Mesothelial cell of epicardium (in vitro differentiated cells): ENCODE measurements at places on chromosomes 3 and 15. TPM values are rescaled to one million over a fixed set of nuclear protein-coding genes. Genes with fewer than 3 reads are reported as not detected.

DNA sequence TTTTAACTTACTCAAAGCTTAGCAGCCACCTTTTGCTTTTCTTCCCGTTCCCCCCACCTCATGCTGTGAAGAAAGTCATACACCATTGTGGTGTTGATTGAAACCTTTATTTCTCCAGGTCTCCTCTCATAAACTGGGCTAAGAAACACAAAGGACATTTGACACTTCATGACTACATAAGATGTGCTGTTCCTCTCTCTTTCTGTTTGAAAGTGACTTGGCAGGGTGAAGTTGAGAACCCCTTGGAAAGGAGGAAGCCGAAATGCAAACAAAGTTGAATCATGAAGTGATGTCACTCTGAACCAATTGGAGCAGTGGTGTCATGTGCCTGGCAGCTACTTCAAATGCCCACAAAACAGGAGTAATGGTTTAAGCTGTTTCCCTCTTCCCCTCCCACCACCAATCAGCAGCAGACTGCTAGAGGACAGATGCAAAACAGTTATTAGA is 174.7 kb downstream of the IGF1R start:
- DNase-seq: no peak

GRCh38 chr15:46266661-46267060 is 631.8 kb downstream of the SQOR start:
- DNase-seq: no peak

- no peak for DNase-seq
Measured at GRCh38 chr3:15679306-15679705, 77.8 kb downstream of the BTD start.

DNA sequence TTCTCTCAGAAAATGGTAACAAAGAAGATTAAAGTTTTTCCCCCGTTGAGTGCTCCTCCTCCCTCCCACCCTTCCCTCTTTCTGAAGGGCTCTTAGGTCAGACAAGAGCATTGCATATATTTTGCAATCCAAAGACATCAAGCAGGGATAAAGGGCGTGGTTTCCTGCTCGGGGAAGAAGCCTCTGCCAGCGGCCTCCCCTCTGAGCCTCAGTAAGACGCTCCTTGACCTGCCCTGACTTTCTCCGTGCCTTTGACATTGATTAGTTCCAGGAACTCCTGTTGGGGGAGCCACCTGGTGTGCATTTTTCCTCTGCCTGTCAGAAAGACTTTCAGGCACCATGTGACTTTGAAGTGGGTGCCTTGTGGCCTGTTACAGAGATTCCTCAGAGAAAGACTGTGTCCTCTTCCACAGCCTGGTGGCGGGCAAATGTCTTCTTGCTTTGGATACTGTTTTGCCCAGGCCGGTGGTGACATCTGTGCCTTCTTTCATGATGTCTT is 87.2 kb upstream of the TBL1XR1 start:
- no peak for DNase-seq

Gene BCHE
- total RNA-seq: 3.8 to 6.4 TPM (median 4.6 TPM) in 3 replicates
